ENCODE measurements at places on chromosomes 2 and 18. TPM values are rescaled to one million over a fixed set of nuclear protein-coding genes. Genes with fewer than 3 reads are reported as not detected.
A peak's percentile ranks its signal among the peaks of the same experiment; 100 is the strongest.

ANKAR gene
- polyA plus RNA-seq, result 0.45 TPM

UGT1A5 gene
- polyA plus RNA-seq, result 15.4 TPM

ABCA12 gene
- not detected for polyA plus RNA-seq

CRYBA2 gene
- polyA plus RNA-seq, result 1.3 TPM

DNA sequence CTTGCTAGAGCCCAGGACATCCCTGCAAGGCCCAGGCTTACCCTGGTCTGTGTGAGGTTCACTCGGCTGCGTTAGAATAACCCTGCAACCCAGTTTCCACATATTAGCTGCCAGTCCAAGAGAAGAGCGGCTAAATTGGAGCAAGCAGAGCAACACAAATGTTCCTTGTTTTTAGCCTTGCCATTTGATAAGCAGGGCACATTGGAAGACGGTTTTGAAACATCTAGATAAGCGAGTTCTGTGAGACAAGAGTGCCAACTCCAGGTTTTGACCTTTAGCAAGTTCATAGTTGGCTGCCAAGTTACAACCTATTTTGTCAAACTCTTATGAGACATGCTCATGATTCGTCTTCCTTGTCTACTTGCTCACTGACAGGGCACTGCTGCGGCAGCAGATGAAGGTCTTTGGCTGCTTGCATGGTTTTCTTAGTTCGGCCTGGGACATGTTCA is 23.5 kb downstream of the DPP4 start:
- peak; percentile 86 for DNase-seq
- no peak overlapping the region for H3K27ac ChIP-seq
- no peaks in the 10 kb centered on the region for H3K27me3 ChIP-seq
- H3K4me3 ChIP-seq, result no peak overlapping the region

DNA sequence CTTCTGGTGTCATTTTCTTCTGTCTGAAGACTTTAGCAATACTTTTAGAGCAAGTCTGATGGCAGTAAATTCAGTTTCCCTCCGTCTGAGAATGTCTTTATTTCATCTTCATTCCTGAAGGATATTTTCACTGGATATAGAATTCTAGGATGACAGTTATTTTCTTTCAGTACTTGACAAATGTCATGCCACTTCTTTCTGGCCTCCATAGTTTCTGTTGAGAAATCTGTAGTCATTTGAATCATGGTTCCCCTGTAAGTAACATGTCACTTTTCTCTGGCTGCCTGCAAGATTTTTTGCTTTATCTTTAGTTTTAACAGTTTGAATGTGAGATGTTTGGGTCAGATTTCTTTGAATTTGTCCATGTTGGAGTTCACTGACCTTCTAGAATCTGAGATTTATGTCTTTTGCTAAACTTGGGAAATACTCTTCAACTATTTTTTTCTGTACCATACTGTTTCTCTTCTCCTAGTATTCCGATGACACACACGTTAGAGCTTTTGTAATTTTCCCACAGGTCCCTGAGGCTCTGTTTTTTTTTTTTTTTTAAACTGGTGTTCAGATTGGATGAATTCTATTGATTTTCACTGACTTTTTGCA is 30.2 kb downstream of the RMND5A start:
- no peak overlapping the region for H3K4me3 ChIP-seq
- DNase-seq, result peak; percentile 15
- H3K4me1 ChIP-seq, result no peaks in the 10 kb centered on the region

DNA sequence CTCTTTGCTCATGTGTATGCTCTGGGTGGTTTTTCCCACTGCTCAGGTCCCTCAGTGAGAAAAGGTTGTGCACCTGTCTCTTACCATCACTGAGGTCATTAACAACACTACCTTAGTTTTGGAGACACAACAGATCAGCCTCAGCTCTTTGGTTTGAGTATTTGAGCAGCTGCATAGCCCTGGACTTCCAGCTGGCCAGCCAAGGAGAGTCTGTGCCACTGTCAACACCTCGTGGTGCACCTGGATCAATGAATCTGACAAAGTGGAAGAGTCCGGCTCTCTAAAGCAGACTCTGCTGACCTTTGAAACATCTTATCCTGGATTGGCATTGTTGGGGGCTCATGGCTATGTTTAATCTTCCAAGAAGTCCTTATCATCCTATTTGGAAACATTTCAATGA is 30.0 kb downstream of the SERPINB8 start:
- H3K36me3 ChIP-seq, result no peaks in the 10 kb centered on the region
- no peaks in the 10 kb centered on the region for H3K4me1 ChIP-seq
- H3K4me3 ChIP-seq, result no peak overlapping the region
- DNase-seq, result no peak

DNA sequence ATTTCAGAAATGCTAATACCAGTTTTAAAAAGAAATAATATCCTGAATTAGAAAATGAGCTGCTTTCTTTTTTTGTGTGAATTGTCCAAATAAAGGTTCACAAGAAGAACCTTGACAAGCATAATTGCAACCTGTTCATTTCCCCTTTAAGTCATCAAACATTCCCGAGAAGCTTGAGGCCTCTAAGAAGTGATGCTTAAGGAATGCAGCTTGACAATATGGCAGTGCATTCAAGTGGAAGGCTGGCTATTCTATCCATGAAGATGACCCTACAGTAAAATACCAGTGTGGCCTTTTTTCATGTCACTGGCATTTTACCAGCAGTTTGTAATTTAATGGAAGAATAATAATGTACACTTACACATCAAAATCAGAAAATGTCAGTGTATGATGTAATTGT is 216.7 kb downstream of the CTNNA2 start:
- H3K4me3 ChIP-seq, result no peak overlapping the region
- no peaks in the 10 kb centered on the region for H3K4me1 ChIP-seq
- H3K36me3 ChIP-seq, result no peaks in the 10 kb centered on the region
- no peaks in the 10 kb centered on the region for H3K27me3 ChIP-seq
- H3K27ac ChIP-seq, result no peak overlapping the region
- DNase-seq, result no peak

DNA sequence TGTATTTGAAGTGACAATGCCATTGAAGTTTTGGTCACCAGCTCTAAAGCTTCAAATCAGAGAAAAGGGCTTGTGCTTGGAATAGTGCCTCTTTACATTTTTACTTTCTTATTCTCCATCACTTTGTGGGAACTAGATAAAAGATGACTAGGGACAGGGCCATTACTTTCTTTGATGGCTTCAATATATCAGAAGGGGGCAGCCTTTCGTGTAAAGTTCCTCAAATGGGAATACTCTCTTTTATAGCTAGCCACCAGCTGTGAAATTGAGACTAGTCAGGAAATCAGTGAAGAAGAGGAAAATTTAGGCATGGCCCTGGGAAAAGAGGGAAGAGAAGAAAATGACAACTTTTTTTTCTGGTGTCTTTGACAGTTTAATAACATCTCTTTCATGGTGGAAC is 242.5 kb downstream of the DCC start:
- no peaks in the 10 kb centered on the region for H3K36me3 ChIP-seq
- no peak for DNase-seq
- H3K4me1 ChIP-seq, result no peaks in the 10 kb centered on the region
- H3K27me3 ChIP-seq, result no peaks in the 10 kb centered on the region
- no peak overlapping the region for H3K27ac ChIP-seq

DNA sequence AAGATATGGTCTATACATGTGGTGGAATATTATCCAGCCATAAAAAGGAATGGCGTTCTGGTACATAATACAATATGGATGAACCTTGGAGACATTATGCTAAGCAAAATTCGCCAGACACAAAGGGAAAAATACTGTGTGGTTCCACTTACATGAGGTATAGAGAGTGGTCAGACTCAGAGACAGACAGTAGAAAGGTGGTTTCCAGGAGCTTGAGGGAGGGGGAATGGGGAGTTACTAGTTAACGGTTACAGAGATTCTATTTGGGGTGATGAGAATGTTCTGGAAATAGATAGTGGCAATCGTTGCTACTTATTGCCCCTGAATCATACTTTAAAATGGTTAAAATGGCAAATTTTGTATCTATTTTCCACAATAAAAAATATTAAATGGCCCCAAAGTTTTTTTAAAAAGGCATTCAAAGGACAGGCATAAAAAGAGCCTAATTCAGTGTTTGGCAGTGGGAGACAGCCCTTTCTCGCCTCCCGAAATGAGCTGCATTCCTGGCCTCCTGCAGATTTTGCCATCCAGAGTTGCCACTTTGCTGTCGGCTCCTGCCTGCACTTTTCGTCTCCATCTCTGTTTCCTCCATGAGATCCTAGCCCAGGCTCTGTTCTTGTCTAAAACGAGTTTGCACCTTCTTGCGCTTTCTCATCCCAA is 13.5 kb downstream of the TNFRSF11A start:
- H3K4me1 ChIP-seq, result peaks cover 36% of the 10 kb centered on the region
- H3K4me3 ChIP-seq, result no peak overlapping the region
- H3K27ac ChIP-seq, result no peak overlapping the region
- DNase-seq, result no peak

- peak overlapping the region; percentile 99 for H3K4me3 ChIP-seq
- H3K27me3 ChIP-seq, result no peaks in the 10 kb centered on the region
- peaks cover 4% of the 10 kb centered on the region for H3K4me1 ChIP-seq
- no peaks in the 10 kb centered on the region for H3K36me3 ChIP-seq
Observed at GRCh38 chr2:206084439-206084869, 1.5 kb downstream of the INO80D start.

DNA sequence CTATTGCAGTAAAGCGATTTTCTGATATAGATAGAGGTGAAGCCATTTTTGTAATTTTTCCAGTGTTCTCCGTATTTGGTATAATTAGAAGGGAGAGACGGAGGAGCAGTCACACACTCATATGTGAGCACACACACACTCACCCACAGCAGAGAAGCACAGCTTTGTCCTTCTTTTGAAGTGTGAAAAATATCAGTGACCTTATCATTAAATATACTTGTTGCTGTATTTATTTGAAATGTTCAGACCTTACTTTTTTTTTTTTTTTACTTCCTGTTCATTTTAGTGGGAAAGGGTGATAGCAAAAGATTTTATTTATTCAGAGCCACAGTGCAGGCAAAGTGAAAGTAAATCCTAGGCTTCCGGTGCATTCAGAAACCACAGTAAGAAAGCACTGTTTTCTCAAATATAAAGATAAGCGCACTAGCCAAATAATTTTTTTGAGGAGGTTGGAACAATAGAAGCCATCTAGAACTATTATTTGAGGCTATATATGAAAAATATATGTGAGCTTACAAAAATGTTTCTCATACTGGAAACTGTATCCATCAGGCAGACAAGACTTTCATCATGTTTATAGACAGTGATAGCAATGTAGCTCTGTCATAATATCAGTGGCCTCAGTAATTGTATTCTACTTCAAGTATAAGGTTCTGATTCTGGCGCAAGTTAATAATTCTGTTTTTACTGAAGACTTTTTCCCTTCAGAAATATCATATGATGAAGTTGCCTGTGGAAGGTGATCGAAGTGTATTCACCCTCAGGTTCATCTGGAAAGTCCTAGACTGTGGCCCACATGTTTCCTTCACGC is 37.2 kb downstream of the TSHZ1 start:
- H3K36me3 ChIP-seq, result peaks cover 14% of the 10 kb centered on the region
- H3K4me3 ChIP-seq, result peak overlapping the region; percentile 35
- peaks cover 7% of the 10 kb centered on the region for H3K4me1 ChIP-seq

DNA sequence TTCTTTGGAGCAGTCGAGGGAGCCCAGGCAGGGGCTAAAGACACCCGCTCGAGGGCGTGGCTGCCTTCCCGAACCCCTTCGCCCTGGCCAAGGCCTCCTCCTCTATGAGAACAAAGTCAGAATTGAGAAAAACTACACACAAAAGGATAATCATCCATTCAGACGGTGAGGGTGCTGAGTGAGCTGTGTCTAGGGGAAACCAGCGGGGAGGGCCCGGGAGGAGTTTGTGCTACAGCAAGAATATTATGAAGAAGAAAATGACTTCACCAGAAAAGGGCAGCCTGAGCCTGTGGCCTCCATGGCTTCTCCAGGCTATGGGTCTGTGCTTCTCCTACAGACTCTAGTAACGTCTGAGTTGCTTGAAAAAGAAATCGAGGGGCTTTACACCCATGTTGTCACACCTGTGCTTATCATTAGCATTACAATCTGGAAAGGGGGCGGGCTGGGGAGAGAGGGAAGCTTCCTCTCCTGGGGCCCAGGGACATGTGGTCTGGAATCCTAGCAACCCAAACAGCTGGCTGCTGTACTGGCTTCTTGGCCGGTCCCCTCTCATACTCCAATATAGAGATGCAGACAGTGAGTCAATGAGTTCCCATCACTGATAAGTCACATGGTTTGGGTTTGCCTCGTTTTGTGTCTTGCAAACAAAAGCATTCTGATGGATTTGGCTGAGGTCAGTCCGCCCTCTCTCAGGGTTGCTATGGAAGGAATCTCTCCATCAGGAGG is 52.0 kb upstream of the ARL4C start:
- H3K4me1 ChIP-seq, result no peaks in the 10 kb centered on the region
- no peaks in the 10 kb centered on the region for H3K27me3 ChIP-seq
- no peak overlapping the region for H3K27ac ChIP-seq
- DNase-seq, result no peak
- no peaks in the 10 kb centered on the region for H3K36me3 ChIP-seq

GRCh38 chr2:112629823-112630222 is 15.9 kb upstream of the SLC20A1 start:
- H3K27ac ChIP-seq, result no peak overlapping the region
- H3K4me1 ChIP-seq, result peaks cover 17% of the 10 kb centered on the region
- DNase-seq, result no peak
- no peak overlapping the region for H3K4me3 ChIP-seq

- no peak overlapping the region for H3K4me3 ChIP-seq
- H3K4me1 ChIP-seq, result no peaks in the 10 kb centered on the region
- DNase-seq, result no peak
- no peaks in the 10 kb centered on the region for H3K36me3 ChIP-seq
- no peaks in the 10 kb centered on the region for H3K27me3 ChIP-seq
Observed at GRCh38 chr2:69138793-69139459, 125.9 kb downstream of the ANTXR1 start.

DNA sequence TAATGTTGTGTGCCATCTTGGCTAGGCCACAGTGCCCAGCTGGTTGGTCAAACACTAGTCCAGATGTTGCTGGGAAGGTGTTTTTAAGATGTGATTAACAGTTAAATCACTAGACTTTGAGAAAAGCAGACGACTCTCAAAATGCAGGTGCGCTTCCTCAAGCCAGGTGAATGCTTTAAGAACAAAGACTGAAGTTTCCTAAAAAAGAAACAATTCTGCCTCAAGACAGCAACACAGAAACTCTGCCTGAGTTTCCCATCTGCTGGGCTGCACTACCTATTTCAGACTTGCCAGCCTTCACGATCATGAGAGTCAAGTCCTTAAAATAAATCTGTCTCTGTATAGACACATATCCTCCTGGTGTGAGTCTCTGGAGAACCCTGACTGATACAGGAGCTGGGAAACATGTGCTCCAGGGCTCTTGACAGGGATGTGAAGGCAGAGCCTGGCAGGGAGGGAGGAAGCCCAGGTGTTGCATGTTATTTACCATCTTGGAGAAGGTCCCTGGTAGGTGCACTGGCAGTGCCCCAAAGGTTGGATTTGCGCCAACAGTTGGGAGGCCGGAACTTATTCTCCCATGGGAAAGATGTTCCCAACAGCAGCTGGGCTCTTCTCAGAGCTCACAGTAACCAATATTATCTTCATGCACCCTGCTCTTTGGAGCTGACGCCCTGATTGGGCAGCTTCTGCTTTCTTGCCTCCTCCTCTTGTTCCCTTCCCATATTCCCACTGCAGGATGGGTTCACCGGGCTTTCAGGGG is 43.9 kb downstream of the ST6GAL2 start:
- H3K27me3 ChIP-seq, result no peaks in the 10 kb centered on the region
- H3K27ac ChIP-seq, result no peak overlapping the region
- H3K4me3 ChIP-seq, result no peak overlapping the region
- H3K4me1 ChIP-seq, result no peaks in the 10 kb centered on the region
- DNase-seq, result no peak

- H3K4me1 ChIP-seq, result no peaks in the 10 kb centered on the region
- DNase-seq, result no peak
- no peak overlapping the region for H3K27ac ChIP-seq
- no peaks in the 10 kb centered on the region for H3K27me3 ChIP-seq
Observed at GRCh38 chr2:178315488-178315948, 121.2 kb downstream of the OSBPL6 start.

Measured in small intestine (tissue), 16 donors.